ENCODE measurements at places on chromosomes 4 and X.

- no peak for DNase-seq
Observed at GRCh38 chrX:40154250-40154852, 56.6 kb upstream of the BCOR start.

DNA sequence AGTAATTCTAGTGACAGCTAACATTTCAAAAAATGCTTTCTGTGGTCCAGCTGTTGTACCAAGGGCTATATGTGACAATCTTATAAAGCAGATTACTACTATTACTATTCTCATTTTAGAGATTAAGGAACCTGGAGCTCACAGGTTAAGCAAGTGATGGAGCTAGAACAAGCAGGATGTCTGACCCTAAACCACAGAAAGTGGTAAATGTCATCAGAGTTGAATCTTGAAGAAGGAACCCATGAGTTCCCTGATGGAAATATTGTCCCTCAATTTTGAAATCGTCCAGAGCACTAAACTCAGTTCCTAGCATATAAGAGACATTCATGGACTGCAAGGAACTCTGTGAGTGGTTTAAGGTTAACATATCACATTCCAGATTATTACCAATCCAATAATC lies 214.0 kb downstream of the APBB2 start:
- DNase-seq, result no peak

DNA sequence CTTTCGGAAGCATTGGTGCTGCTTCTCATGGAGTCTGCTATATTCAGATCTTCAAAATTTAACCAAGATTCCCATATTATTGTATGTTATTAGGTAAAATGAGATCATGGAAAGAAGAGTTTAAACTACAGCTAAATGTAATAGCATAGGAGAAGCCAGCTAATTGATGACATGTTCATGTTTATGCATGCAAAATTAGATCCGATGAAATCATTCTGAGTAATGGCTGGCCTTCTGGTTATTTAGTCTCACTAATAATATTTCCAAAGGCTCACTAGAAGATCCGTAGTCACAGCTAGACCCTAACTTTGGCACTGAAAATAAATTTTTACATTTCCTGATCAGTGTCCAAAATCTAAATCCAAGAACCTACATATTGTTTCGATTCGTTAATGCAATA lies 19.8 kb upstream of the PHKA2 start:
- DNase-seq, result no peak

DNA sequence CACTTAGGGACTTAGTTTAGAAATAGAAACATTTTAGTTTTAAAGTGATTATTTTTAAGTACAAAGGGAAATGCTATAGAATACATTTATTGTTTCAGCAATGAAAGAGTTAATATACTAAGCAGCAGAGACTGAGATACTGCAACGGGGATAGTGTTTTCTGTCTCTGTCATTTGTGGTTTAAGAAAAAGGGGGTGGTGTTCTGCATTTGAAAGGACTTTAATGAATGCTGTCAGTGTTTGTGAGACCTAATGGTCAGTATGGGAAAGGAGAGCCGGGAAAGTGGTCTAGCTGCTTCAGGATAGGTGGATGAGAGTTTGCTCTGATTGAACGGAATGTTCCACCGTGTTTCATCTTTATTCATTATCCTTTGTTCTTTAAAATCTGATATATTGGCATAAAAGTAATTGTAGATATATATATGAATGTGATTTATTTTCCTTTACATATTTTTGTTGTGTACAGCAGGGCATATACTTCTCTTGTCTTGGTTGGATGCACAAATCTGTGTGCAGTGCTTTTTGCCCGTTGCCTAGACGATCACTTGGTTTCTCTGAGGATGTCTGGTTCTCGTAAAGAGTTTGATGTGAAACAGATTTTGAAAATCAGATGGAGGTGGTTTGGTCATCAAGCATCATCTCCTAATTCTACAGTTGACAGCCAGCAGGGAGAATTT lies at the start of gene KLHL5:
TSS of gene KLHL5 (plus strand) at position 139 of the 676 bp plus-strand sequence. CDS start at position 560, 421 bp downstream.
- DNase-seq, result no peak

GRCh38 chrX:9374555-9374954 lies 90.3 kb upstream of the TBL1X start:
- no peak for DNase-seq

GRCh38 chrX:21735768-21736127 lies 22.2 kb downstream of the SMPX start:
- DNase-seq, result no peak

DNA sequence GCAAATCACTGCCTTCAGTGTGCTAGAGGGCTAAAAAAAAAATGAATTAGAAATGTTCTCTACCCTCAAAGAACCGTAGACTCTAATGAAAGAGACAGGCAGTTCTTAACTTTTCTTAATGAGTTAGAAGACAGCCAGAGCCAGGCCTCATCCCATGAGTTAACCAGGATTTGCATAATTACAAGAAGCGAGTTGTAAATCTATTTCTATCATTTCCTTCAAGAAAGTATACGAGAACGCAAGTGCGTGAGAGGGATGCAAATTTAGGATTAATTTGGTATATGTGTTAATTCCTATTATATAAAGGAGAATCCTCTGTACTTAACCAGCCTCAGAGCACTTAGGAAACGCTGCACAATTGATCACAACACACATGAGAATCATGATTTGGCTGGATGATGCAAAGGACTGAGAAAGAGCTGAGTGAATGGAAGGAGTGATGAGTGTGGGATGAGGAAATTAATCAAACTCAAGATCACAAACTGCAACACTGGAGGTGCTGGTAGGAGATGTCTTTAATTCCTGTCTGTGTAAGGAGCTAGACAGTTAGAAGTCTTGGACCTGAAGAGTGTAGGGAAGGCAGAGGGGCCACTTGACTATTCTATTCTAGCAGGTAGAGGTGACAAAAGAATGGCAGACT lies 157.2 kb downstream of the ATP10D start:
- no peak for DNase-seq

DNA sequence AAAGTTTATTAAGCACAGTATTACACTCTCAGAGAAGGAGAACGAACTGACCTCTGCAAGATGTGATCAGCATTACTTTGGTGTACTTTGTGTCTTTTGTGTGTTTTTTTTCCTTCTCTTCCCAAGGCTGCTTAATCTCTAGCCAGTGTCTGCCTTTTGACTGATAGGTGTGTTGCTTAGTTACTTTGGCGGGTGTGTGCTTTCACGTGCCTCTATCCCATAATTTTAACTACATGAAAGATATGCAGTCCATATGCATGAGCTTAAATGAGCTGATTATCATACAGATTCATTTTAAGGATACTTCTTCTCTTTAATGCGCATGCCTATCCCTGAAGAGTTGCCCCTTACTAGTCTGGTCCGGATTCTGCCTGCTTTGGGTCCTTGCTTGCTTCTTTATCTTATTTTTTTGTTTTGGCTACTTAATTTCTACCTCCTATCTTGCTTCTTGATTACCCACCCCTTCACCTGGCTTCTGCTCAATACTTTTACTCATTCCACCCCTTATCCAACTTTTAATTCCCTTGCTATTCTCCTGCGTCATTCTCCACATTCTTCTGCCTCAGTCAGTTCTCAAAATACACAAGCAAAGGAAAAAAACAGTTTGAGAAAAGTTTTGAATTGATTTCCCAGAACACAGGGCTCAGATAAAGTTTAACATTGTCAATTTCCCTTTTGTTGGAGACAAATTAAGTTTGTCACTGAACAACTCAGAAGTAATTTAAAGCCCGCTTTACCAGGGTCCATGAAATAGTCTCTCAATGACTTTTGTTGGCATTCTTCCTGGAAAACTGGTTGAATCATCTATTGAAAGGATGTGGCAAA lies 182.0 kb downstream of the TENT5D start:
- no peak for DNase-seq

GRCh38 chr4:107950746-107951540 lies 19.6 kb downstream of the CYP2U1 start:
- DNase-seq, result no peak

- no peak for DNase-seq
Observed at GRCh38 chr4:100306018-100306417, 115.8 kb upstream of the DDIT4L start.

- DNase-seq, result no peak
Observed at GRCh38 chr4:113397114-113397701, 347.8 kb downstream of the ANK2 start.

GRCh38 chr4:100746141-100746739 lies 228.4 kb upstream of the EMCN start:
- DNase-seq, result no peak

GRCh38 chrX:69298466-69299140 lies 133.3 kb upstream of the PJA1 start:
- DNase-seq, result no peak

- no peak for DNase-seq
Observed at GRCh38 chr4:141884070-141884469, 247.7 kb downstream of the IL15 start.

DNA sequence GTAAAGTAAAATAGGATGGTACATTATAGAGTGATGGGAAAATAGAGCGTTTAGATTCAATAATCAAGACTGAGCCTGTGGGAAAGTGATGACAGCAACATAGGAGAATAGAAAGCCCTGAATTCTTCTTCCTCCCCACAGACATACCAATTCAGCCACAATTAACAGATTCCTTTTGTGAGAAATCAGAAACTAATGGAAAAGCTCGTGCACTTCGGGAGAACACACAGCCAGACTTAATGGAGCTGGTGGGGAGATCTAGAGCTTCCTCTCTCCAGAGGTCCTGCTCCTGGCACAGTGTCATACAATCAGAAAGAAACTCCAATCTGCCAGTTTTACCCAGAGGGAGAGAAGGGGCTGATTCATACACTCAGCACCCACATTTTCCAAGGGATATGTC lies 676.3 kb upstream of the BOD1L1 start:
- no peak for DNase-seq

DNA sequence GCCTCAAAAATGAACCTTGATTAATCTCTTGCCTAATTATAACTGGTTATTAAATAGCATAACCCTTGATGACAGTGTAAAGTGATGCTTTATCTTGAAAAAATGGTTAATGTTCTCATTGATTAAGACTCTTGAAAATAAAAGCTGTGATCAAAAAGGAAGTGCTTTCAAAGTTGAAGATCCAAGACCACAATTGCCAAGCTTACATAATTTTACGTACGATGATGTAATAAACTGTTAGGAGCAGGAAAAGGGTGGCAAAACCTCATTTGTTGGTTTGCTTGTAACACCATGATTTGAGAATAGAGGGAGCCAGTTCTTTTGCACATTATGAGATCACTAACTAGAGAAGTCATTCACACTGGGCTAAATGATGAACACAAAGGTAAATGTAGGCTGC lies 322.2 kb downstream of the ADGRL3 start:
- no peak for DNase-seq

DNA sequence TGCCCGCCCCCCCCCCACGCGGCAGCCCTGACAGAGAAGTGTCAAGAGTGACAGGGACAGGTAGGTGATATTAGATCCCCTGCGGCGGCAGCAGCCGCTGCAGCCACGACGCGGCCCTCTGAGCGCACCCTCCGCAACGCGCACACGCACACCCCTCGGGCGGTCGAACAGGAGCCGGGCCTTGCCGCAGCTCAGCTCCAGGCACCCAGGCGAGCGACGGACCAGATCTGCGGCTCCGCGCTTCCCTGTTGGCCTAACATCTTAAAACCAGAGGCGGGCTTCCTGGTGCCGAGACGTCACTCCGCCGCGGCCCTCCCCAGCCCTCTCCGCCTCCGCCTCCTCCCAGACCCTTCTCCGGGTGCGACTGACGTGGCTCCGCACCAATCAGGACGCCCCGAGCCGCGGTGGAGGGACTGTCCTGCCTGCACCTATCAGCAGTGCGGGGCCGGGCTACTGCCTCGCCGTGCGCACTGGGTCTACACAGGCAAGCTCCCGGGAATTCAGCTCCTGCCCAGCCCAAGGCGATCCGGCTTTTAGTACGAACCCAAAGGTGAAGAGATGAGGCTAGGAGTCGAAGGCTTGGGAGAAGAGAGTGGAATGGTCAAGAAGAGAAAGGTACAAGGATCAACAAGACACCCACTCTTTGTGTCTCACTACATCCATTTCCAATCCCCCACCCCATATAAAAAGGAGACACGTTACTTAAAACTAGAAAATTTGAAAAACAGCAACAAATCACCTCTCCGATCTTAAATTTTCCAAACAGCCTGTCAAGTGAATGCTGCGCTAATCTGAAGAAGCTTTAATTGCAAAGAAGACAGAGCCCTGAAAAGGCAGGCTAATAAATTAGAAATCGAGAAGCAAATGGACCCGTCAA lies at the start of gene PITX2:
TSS of gene PITX2 (minus strand) at position 237 of the 877 bp plus-strand sequence. CDS start 617 bp downstream, outside the sequence.
- DNase-seq, result no peak

All from activated gamma-delta T cell treated with anti-CD3 and anti-CD28 coated beads, Interleukin-2, amount 50 U/mL, for 16 hours (primary cell).